ENCODE measurements at places on chromosomes 4 and X. TPM values are rescaled to one million over a fixed set of nuclear protein-coding genes. Genes with fewer than 3 reads are reported as not detected.

DNA sequence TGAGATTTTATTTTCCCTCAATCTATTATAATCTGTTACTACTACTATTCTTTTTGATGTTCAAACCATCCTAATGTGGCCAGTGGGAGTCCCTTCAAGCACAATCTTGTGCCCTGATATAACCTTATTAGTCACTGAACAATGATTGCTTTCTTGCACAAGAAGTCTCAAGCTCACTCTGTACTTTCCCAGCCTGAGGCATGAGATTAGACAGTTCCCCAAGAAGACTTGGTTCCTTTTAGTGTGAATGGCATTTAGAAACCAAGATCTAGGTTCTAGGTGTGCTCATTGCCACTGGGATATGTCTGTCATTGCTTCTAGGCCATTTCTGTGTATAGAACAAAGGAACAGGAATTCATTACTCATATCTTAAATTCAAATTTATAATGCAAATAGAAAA lies 28.0 kb upstream of the RBM41 start:
- DNase-seq, result no peak

DNA sequence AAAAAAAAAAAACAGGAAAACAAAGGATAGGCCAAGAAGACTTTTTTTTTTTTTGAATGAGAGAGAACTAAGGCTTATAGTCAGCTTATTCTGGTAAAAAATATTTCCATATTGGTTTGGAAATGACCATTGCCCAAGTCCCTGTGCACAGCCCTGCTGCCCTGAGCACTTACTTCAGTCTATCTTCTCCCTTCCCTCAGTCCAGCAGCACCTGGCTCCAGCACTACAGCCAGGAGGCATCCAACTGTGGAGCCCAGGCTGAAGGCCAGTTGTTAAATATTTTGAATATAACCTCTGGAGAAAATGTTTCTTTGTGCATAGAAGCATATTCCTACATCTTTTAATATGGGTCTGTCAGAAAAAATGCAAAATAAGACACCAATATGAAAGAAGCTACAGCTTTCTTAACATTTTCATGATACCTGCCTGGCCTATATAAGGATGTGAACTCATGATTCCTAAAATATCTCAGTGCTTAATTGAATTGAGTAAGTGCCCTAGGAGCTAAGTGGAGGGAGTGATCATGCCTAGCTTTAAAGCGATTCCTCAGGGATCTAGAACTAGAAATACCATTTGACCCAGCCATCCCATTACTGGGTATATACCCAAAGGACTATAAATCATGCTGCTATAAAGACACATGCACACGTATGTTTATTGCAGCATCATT lies 14.4 kb downstream of the LRRC66 start:
- DNase-seq, result no peak

LRCH2 gene
- not detected for total RNA-seq

GRCh38 chr4:140754918-140755773 lies 1.0 kb downstream of the TBC1D9 start:
- DNase-seq, result no peak

- DNase-seq, result peak; percentile 18
Observed at GRCh38 chr4:53012738-53013137, 150.6 kb downstream of the RASL11B start.

GRCh38 chrX:115652221-115652620 lies 91.2 kb downstream of the PLS3 start:
- DNase-seq, result no peak

DNA sequence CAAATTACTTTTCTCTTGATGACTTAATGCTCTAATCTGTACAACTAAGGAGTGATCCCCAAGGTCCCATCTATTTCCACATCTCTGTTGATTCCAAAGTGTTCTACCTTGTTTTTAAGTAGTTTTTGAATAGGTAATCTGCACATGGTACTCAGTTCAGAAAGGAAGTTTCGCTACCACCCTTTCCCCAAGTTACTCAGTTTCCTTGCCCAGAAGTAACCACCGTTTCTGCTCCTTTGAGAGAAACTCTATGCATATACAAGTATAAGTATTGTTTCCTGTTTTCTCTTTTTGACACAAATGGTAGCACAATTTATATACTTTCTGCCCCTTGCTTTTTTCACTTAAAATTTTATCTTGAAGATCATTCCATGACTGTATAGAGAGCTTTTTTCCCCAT lies 18.1 kb downstream of the TMEM154 start:
- no peak for DNase-seq

- no peak for DNase-seq
Observed at GRCh38 chr4:6752486-6752829, 30.1 kb upstream of the KIAA0232 start.

RPS6KA6 gene
- total RNA-seq, result not detected

GRCh38 chr4:142222127-142222526 lies 585.7 kb downstream of the IL15 start:
- DNase-seq, result no peak
